ENCODE measurements at places on chromosomes 13 and 19. TPM values are rescaled to one million over a fixed set of nuclear protein-coding genes. Genes with fewer than 3 reads are reported as not detected.

DNA sequence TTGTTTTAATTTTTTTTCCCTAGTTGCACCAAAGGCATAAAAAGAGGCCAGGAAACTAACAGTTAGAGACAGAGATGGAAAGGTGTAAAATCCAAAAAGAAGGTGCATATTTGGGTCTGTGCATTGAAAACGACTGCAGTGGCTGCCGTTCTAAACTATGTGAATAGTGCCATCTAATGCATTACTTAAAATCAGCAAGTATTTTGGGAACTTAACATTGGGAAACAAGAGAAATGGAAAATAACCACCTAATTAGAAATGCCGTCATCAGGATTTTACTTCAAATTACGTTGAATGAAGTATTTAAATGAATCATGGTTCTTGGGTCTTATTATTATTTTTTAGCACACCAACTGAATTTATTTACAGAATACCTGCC, 189.5 kb upstream of the MIR17HG start:
- DNase-seq, result no peak

Gene ZNF681
- 0.77 TPM for total RNA-seq

Gene GSX1
- total RNA-seq, result not detected

- no peak for DNase-seq
Observed at GRCh38 chr13:99033814-99034213, 56.0 kb upstream of the DOCK9 start.

DNA sequence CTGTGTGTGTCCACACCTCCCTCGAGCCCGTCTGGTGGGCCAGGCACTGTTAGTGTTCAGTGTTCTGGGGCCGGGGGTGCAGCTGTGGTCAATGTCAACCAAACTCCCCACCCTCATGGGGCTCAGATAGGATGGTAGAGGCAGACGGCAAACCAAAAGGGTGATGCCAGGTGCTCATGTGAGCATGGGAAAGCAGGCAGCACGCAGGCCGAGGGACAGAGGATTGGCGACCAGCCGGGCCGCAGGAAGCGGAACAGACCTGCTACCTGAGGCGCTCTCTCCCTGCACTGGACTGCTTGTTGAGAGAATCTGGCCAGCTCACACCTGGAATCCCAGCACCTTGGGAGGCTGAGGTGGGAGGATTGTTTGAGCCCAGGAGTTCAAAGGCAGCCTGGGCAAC, 29.1 kb downstream of the DHX34 start:
- DNase-seq, result no peak

DNA sequence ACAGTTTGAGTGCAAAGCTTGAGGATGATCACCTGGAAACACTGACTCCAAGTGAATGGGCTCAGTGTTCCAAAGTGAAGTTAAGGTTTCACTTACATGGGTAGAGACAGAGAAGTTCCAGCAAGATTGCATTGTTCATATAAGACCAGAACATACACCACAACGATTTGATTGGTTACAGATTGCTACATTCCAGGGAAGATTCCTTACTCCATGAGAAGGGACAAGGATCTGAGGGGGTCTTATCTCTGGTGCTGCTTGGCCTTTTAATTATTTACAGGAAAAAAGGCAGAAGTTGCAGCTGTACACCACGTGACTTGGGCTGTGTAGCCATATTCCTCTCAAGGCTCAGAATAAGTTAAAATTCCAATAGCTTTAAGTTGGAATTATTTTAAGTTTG, 12.3 kb downstream of the WDFY2 start:
- no peak for DNase-seq

DNA sequence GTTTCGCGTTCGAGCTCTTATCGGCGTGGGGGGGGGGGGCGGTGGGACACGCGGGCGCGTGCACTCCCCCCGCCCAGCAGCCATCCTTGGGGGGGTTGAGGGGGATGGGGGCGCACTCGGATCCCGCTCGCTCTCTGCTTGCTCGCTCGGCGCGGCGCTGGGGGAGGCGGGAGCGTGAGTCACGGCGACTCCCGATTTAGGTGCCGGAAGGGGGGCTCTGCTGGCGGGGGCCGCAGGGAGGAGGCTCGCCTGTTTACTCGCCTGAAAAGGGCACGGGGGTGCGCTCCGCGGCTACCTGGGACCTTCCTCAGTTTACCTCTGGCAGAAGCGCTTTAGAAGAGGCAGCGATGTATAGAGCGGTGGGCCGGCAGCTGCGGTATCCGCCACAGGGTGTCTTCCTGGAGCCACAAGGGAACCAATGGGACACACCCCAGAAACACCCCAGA, 1.1 kb upstream of the PDE4A start:
- no peak for DNase-seq

- no peak for DNase-seq
Observed at GRCh38 chr13:110458594-110459365, 102.7 kb downstream of the RAB20 start.

Gene PTPRS
- 33.0 TPM for total RNA-seq

- no peak for DNase-seq
Observed at GRCh38 chr13:112771877-112772538, 82.2 kb downstream of the ATP11A start.

Gene C19orf73
- total RNA-seq, result 1.6 TPM

DNA sequence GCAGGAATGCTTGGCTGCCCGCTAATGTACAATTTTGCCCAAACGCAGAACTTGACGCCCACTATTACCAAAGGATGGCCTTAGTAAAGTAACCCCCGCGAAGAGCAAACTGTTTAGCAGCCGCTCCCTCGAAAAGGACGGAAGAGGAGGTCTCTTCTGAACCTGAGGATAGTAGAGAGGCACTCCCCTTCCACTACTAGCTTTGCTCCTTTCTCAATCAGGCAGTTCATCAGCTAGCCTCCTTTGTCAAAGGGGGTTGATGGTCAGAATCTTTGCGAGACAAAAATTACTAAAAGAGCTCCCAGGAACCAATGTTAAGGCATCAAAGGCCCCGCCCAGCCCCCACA, 534 bp downstream of the CAB39L start:
- DNase-seq, result no peak

DNA sequence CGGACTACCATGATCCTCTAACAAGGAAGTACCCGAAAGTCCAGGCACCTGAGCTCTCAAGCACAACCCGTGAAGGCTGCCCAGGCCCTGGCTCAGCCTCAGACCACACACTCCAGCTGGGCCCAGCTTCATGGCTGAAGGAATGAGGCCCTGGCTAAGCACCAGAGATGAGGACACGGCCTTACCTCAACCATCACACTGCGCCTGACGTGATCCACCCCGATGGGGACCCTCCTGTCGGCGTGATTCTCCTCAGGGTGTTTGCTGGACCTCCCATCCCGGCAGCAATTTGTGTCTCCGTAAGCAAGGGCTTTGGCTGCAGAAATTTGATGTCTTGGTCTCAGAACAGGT, 56.5 kb downstream of the F2RL3 start:
- no peak for DNase-seq

- DNase-seq, result no peak
Observed at GRCh38 chr19:5083547-5083965, 114.6 kb downstream of the KDM4B start.

DNA sequence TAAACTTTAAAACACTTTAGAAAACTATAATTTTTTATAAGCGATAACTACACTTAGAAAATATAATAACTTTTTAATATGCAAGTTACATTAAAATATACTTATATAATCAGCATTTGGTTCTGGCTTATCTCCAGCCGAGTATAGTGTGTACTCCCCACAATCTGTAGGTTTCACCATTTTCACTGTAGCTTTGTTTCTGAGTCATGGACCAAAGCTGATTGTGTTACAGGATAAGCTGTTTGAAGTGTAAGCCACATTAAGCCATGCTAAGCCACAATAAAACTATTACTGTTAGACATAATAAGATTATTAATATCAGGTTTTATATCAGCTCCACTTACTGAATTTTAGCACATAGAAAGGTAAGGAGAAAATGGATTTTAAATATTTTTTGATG, 43.8 kb downstream of the CCDC122 start:
- no peak for DNase-seq

Gene RELB
- 10.5 TPM for total RNA-seq

Gene DNAJC15
- total RNA-seq, result 12.8 TPM

- DNase-seq, result no peak
Observed at GRCh38 chr13:72109863-72110262, 242.9 kb upstream of the DACH1 start.

Gene TINCR
- total RNA-seq, result not detected

DNA sequence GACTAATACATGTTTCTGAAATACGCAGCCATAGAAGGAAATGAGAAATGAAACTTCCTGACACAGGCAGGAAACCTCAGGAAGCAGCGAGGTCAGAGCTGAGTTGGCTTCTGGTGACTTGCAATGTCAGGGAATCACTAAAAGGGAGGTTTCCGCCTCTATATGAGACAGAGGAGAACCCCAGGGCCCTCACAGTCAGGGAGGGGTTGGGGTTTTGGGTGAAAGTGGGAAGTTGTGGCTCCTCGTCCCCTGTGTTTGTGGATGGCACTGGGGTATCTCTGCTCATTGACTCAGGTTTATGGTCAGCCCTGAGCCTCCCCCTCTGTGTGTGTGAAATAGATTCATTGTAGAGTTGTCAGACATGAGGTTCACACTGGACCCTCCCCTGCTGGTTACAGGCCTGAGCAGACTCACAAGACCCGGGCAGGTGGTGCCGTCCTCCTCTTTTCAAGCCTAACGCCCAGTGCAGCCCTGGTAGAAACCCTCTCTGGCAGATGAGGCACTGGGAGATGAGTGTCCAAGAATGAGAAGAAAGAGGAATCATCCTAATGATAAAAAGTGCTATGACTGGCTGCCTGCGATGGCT, 5.5 kb upstream of the LILRA6 start:
- DNase-seq, result peak; percentile 44

DNA sequence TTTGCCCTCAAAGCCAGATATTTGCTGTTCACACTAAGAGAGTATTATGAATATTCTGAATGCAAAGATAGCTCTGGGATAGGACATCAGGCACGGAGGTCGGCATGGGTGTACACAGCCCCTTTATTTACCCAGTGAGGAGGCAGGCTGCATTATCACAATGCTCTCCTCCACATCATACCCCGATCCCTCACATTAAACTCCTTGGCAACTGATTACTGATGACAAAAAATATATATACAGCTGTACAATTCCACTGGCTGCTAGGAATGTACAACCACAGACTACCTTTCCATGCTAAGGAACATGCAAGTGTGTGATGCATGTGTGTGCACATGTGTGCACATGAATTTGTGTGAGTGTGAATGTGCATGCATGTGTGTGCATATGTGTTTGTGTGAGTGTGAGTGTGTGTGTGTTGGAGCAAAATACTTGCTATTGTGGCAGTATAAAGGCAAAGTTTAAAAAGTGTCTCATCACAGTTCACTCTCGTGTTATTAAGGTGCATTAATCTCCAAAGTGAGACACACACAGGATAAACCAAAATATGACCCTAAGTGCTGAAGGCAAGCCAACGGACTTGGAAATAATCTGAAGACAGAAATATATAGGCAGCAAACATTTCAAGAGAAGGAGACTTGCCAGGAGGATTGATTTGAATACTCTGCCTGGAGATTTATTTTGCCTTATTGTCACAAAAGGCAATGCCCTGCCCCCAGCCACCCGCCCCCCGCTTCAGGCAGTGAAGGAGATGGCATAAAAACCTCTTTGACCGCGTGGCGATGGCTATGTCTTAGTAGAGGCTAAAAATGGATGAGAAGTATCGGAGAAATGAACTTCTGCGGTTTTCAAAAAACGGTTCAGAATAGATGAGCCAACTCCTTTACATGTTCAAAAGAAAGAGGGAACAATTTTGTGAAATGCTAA, 274.8 kb downstream of the TSHZ3 start:
- no peak for DNase-seq

DNA sequence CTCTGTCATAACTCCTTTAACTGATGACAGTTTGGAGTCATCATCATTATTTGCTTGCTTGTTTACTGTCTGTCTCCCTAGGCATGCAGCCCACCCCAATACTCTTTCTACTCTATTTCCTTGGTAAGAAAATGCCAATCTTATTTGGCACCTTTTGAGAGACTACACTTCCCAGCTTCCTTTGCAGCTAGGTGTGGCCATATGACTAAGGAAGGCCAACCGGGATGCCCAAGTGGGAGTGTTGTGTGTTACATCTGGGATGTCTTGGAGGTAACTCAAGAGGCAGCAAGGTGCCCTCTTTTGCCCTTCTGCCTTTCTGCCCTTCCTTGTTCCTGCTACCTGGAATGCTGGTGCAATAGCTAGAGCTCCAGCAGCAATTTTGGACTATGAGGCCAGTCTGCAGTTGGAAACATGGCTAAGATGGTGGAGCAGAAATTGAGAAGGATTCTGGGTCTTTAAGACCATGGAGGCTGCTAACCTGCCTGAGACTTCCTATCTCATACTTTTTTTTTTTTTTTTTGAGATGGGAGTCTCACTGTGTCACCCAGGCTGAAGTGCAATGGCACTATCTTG, 27.5 kb downstream of the C19orf81 start:
- no peak for DNase-seq

GRCh38 chr13:91278888-91279287, 68.6 kb upstream of the MIR17HG start:
- no peak for DNase-seq

Gene EVI5L
- 25.1 TPM for total RNA-seq

DNA sequence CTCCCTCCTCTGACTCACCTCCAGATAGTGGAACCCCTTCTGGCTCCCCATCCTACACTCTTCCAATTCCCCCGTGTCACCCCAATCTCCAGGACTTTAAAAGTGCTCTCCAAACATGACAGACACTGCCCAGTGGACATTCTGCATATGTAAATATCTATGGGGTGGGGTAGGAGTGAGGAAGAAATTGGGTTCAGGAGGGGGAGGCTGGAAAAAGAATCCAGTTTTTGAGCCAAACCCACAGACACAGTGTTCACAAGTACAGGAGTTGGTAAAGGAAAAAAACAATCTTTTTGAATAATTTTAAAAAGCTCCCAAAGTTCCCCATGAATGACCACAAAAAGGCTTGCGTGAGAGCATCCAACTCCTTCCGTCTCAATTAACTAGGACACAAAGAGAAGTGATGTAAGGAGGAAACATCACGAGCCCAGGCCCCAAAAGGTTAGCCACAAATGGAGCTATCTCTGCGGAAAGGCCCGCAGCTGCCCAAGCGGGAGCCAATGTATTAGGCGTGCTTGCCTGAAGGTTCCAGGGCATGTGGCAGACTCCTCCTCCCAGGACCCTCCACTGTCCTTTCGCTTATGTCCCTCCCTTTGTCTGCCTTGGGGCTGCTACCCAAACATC, 18.0 kb downstream of the ZC3H4 start:
- DNase-seq, result no peak

Gene TMPRSS9
- total RNA-seq, result not detected

DNA sequence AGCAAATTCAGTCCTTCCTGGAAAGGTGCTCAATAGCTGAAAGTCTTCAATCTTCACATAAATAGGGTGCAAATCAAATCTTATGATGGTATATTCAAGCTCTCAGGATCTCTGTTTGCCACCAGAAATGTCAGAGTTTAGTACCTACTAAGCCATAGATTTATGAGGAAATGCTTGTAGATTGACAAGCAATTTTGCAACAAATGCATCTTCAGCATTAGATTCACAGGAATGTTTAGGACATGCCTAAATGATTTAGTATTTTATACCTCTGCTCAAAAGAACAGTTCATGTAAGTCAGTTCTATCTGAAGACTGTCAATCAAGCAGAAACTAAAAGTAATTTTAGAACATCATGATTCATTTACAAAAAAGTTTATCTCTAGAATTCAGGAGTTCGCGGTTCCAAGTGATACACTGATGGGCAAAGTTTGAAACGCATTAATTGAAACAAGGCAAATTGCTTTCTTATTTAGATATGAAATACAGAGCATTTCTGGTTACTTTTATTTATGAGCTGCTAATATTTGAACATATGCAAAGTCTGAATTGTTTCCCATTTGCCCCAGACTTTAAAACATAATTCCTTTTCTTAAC, 65.7 kb downstream of the DACH1 start:
- DNase-seq, result no peak
